ENCODE measurements at places on chromosomes 4 and X. TPM values are rescaled to one million over a fixed set of nuclear protein-coding genes. Genes with fewer than 3 reads are reported as not detected.

SPOCK3 gene
- total RNA-seq: 0.15 TPM

ZAR1 gene
- total RNA-seq: 0.18 TPM

CD40LG gene
- 0.41 TPM for total RNA-seq

NRK gene
- 16.1 TPM for total RNA-seq

SPANXA2 gene
- total RNA-seq: not detected

BST1 gene
- 20.8 TPM for total RNA-seq

CCNA2 gene
- total RNA-seq: 3.5 TPM

Data from left lung (tissue), 14 donors.